ENCODE measurements at places on chromosomes 1 and 21. TPM values are rescaled to one million over a fixed set of nuclear protein-coding genes. Genes with fewer than 3 reads are reported as not detected.

LRRC71 gene
- polyA plus RNA-seq: 0.16 TPM

MX2 gene
- 3.1 TPM for polyA plus RNA-seq

SPATA17 gene
- 0.17 TPM for polyA plus RNA-seq

RHBDL2 gene
- 0.31 TPM for polyA plus RNA-seq

GRCh38 chr1:50780797-50781196 lies 179.3 kb downstream of the FAF1 start:
- H3K36me3 ChIP-seq: 0 out of 2 replicates have a peak, but pooled peaks cover 2% of the 10 kb centered on the region
- no peak for DNase-seq
- no peak overlapping the region for H3K27ac ChIP-seq
- no peaks in the 10 kb centered on the region for H3K4me1 ChIP-seq
- H3K4me3 ChIP-seq: no peak overlapping the region
- H3K27me3 ChIP-seq: no peaks in the 10 kb centered on the region

DNA sequence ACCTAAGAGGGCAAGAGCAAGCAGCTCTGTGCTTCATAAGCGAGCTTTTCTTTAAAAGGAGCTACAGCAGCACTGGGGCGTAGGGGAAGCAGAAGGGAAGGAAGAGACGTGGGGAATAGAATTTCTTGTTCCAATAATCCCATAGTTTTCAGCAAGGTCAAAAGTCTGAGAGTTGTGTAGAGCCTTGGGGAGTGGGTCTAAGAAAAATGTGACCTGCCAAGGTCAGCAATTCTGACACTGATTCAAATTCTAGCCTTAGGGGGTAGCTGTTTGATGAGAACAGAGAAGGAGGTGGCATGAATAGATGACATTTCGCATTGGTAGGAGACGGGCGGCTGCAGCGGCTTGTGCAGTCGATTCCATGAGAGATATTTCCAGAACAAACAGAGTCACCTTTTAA lies 22.4 kb downstream of the PRRX1 start:
- H3K36me3 ChIP-seq: no peaks in the 10 kb centered on the region
- H3K27me3 ChIP-seq: no peaks in the 10 kb centered on the region
- no peak overlapping the region for H3K4me3 ChIP-seq
- no peak for DNase-seq
- no peak overlapping the region for H3K27ac ChIP-seq
- H3K4me1 ChIP-seq: no peaks in the 10 kb centered on the region

GUCA2B gene
- polyA plus RNA-seq: not detected

GRCh38 chr1:39969048-39969447 lies 14.1 kb downstream of the MFSD2A start:
- H3K4me1 ChIP-seq: no peaks in the 10 kb centered on the region
- no peak overlapping the region for H3K27ac ChIP-seq
- no peak overlapping the region for H3K4me3 ChIP-seq
- no peak for DNase-seq

DNA sequence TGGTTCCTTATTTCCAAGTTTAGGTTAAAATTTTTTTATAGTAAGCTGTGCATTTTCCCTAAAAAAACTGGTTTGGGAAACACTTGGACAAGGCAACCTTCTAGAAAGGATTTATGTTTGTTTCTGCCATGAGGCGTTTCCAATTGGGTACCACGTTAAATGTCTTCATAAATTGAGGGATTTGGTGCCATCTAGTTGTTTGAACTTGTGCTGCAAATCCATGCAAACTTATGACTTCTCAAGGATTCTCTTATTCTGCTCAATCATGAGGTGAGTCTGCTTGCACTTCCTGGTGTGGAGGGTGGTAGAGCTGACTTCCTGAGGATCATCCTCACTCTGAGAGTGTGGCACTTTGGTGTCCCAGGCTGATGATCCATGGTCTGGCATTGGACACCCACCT lies 123.3 kb downstream of the PCNX2 start:
- no peak overlapping the region for H3K27ac ChIP-seq
- no peaks in the 10 kb centered on the region for H3K4me1 ChIP-seq
- H3K36me3 ChIP-seq: peaks cover 38% of the 10 kb centered on the region
- no peak overlapping the region for H3K4me3 ChIP-seq

DNA sequence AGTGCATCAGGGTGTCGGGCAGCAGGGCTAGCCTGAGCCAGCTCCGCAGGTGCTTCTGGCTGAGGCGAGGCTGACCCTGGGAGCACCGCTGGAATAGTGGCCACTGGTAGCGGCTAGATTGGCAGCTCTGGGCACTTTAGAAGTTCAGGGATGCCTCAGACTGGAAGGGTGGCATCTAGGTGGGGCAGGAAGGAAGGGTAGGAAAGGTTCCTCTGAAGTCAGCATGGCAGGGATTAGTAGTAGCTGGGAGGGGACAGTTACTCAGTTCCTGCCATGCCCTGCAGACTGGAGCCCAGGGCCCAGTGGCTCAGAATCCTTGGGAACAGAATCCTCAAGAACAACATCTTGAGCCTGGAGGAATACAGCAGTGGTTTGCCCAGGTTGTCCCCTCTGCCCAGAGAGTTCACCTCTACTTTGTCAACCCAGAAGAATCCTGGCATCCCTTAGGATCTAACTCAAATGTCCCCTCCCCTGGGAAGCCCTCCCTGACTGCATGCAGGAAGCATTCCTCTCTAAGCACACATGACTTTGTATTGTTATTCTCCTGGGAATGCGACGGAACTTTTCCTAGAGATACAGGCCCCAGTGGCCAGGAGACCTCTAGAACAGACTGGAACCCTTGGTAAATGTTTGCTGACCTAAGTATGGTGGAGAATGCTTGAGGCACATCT lies 39.5 kb upstream of the BCAR3 start:
- peaks cover 5% of the 10 kb centered on the region for H3K4me1 ChIP-seq
- no peaks in the 10 kb centered on the region for H3K36me3 ChIP-seq
- no peak for DNase-seq
- no peak overlapping the region for H3K4me3 ChIP-seq
- no peak overlapping the region for H3K27ac ChIP-seq

SELL gene
- polyA plus RNA-seq: not detected

EXO1 gene
- 9.2 TPM for polyA plus RNA-seq
